ENCODE measurements at places on chromosomes 2 and 18.

GRCh38 chr2:44981714-44982108 lies 27.5 kb downstream of the SIX2 start:
- DNase-seq, result peak; percentile 69

DNA sequence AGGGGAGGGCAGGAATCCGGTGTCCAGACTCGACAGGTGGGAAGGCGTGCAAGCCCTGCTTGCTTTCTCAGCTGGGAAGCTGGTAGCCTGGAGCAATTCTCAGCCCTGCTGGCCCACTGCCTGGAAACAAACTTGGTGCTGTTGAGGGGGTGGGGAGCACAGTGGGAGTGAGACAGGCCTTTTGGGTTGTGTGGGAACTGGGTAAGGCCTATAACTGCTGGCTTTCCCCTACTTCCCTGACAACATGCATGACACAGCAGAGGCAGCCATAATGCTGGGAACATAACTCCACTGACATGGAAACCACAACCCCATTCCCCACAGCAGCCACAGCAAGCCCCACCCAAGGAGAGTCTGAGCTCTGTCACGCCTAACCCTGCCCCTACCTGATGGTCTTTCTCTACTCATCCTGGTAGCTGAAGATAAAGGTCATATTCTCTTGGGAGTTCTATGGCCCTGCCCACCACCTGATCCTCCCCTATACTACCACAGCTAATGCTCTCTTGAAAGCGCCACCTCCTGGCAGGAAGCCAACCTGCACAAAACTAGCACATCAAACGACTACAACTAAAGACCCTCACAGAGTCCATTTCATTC lies 122.9 kb upstream of the ACVR1C start:
- DNase-seq, result no peak

DNA sequence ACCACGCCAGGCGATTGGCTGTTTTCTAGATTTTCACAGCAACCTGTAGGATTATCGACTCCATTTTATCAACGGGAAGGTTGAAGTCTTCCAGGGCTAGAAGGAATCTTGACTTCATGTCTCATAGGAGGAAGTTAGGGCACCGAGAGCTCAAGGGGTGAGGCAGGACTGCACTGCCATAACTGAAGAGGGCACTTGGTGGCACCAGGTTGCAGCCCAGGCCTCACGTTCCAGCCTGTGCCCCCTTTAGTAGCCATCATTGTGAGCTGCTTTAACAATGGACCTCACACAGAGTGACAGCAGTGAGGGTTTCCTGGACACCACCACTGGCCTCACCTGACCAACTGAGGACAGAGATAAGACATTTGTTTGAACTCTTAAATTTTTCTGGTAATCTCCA lies 22.9 kb upstream of the RPL37A start:
- DNase-seq, result no peak

DNA sequence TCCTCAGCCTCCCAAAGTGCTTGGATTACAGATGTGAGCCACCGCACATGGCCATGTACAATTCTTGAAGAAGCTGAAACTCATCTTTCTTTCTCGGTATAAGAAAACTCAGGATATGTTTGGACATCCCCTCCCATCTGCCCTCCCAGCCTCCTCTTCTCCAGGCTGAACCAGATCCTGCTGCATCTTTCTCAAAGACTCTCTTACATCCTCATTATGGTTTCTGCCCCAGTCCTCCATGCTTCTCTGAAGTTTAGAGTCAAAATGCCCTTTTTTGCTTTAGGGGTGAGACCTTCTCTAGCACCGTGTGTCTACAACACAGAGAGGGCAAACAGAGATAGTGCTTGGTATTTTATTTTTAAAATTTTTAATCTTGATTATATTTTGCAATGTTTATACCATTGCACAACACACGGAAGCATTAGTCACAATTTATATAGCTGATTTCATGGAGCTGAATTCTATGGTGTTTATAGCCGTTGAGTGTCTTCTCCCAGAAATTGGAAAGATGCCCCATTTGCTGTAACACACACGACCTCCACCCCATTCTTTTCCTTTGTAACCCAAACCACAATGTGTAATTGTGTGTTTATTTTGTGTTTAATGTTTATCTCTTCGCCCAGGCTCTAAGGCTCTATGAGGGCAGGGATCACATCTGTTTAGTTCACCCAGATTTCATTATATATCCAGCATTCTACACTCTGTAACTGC lies 206.0 kb upstream of the TNP1 start:
- DNase-seq, result no peak

- no peak for DNase-seq
These were observed 289.6 kb downstream of the CYP26B1 start for GRCh38 chr2:71858071-71858470.

DNA sequence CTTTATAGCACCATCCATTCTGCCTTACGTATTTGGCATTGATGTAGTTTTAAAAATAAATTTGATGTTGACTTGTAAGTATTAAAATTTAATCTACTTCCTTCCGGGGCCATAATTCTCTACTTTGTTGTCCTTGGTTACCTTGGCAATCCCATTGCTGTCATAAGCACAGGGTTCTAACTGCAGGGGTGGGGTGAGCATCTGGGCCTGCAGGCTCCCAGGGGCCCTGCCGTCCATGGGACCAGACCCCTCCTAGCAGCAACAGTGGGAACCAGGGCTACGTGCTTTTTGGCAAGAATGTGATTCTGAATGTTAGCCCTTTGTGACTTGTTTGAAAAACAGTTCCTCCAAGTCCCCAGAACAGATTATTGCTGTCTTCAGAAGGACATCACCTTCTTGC lies 4.9 kb downstream of the ASAP2 start:
- DNase-seq, result no peak

DNA sequence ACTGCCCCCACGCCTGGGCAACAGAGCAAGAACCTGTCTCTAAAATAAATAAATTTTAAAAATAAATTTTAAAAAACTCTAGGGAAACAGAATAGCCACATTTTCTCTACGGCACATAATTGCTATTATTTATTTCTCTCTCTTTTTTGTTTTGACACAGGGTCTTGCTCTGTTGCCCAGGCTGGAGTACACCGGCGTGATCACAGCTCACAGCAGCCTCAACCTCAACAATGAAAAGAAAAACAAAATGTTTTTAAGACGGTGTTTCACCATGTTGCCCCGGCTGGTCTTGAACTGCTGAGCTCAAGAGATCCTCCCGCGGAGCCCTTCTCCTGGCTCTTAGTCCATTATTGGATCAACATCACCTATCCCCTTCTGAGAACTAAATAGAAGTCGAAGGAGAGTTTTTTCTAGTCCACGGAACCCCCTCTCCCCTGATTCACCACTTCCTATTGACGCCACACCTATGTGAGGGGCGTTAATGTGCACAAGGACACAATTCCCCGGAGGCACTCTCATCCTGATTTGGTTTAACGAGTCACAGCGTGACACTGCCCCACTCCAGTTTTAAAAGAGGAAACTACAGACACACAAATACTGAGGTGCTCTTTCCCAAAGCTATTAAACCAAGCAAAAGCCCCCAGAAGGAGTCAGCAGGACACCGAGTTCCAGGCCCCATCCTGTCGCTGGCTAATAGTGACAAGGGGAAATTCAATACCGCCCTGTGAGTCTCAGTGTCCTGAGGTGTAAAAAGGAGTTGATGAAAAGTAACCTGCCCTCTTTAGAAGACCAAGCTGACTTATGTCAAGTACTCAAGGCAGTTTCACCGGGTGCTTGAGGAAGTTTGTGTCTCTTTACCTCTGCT lies 1.1 kb downstream of the NPC1 start:
- DNase-seq, result no peak

DNA sequence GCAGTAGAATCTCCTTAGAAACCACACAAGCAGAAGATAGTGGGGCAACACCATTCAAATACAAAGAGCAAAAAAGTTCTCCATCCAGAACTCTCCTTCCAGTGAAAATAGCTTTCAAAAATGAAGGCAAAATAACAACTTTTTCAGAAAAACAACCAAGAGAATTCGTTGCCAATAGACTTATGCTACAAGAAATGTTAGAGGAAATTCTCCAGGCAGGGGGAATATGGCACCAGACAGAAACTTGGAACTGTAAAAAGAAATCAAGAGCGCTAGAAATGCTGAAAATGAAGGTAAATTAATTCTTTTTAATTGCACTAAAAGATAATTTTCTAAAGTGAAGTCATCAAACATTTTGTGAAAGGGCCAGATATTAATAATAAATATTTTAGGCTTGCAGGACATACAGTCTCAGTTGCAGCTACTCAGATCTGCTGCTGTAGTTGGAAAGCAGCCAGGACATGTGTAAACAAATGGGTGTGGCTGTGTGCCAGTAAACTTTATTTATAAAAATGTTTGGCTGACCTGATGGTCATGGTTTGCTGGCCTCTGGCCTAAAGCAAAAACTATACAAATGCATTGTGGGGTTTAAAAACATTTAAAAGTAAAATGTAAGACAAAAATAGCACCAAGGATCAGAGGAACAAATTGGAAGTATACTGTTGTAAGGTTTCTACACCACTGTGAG lies 73.7 kb upstream of the TGFA start:
- DNase-seq, result peak; percentile 42

DNA sequence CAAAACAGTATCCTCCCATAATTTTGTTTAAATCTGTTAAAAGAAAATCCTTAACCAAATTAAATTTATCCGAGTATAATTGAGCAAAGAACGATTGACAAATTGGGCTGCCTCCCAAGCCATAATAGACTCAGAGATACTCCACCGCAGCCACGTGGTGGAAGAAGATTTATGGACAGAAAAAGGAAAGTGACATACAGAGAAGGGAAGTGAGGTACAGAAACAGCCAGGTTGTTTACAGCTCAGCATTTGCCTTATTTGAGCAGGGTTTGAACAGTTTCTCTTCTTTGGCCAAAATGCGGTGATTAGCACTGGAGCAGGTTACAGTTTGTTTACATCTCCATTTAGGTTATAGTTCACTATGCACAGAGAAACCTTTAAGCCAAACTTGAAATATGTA lies 60.8 kb downstream of the KYNU start:
- no peak for DNase-seq

- DNase-seq, result no peak
These were observed 154.8 kb upstream of the TFPI start for GRCh38 chr2:187709065-187709464.

DNA sequence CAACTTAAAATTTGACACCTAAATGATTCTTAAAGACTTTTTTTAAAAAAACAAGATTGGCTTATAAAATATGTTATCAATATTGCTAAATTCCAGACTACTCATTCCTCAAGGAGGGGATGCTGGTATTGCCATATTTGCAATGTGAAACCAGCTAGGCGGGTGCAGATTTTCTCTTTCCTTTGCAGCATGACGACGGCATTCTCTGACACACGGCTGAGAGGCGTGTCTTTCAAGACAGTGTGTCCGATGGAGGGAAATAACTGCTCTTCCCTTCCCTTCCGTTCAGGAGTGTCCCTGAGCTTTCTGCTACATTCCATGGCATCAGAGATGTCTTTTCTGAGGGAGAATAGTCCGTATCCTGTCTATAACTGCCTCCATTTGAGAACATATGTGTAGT lies 38.2 kb upstream of the CNGA3 start:
- DNase-seq, result no peak

- DNase-seq, result no peak
These were observed 273.1 kb upstream of the SLC8A1 start for GRCh38 chr2:40725040-40725439.

DNA sequence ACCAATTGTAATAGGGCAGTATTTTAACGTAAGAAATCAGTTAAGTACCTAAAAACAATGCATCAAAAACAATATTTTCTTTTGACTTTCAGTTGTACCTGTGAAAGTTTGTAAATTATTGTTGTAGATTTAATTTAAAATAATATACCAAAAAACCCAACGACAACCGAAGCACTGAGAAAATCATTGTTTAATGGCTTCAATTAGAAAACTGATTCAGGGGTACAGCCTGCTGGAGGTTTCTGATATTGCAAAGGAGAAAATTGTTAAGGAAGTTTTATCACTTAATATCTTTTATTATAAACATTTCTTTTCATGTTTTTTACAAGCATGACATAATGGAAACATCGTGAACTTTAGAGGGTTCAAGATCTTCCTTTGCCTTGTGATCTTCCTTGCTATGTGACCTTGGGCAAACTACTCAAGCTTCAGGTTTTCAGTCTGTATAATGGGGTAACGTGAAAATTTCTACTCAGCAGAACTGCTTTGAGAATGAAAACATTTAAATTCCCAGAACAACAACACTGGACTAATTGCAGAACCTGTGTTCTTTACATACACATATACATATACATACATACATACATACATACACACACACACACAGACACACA lies 76.3 kb upstream of the GLS start:
- no peak for DNase-seq

DNA sequence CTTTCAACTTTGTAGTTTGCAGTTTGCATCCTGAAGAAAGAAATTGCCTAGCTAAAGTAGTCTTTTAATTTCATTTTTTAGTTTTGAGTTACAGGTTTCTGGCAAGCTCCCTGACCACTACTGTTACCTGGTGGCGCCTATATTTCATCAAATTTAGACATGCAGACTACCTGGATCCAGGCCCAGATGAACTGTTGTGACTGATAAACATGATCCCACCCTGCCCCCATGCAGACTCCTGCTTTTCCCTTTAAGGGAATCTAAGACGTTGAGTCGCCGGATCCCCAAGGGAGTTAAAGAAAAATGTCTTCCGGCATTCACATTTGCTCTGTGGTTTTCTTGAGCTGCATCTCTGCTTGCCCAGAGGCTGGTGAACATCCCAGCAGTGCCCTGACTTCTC lies 22.2 kb downstream of the METAP1D start:
- no peak for DNase-seq

DNA sequence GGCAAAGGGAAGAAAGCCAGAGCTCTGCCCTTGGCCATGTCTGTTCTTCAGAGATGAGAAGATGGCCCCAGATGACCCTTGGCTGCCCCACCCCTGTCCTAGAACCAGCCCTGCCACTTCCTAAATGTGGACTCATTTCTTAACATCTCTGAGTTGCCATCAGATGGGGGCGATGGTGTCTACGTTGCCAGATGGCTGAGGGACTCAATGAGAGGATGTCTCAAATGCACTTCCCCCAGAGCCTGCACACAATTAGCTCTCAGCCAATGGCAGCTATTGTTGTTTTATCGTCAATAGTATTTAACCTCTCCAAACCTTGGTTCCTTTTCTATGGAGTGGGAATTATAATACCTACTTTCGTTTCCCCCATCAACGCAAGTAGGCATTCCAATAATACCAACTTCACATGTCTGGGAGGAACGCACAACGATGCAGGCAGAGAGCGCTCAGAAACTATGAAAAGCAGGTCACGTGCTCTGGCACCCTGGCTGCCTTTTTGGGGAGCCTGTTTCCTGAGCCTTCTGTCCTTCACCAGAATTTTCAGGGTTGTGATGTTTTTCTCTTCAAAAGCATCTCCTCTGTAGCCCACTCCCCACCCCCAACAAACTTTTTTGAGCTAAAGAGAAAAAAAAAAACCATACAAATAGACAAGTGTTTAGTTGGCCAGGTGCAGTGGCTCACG lies 100.3 kb downstream of the MCFD2 start:
- DNase-seq, result no peak

- no peak for DNase-seq
These were observed 27.5 kb downstream of the EML4 start for GRCh38 chr2:42196403-42197267.

All from NCI-H1105 (cell line).